ENCODE measurements at places on chromosomes 11 and 22.

DNA sequence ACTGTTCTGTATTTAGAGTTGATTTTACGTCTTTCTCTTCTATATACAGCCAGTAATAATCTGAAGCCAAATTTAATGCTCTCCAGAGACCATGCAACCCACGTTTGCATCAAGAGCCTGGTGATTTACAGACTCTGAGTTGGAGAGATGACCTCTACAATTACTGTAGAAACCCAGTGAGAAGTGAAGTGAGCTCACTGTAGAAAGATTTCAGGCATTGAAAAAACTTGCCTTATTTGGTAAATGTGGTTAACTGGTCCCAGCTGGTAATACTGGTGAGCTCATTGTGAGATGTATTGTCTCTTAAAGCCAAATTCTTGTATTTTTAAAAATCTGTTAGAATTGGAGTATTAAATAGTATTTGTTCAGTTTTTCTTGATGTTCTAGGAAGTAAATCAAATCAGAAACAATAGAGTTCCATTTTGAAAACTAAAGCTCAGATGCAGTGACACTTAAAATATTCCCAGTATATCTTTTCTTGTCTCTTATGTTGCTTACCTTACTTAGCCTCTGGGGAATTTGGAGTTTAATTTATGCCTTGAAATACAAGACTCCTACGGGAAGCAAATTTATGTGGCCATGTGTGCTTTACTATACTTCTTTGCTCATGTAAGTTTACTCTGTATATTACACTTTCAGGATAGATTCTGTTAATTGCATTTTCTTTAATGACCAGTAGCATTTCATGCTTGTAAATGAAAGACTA is 189.9 kb downstream of the ARHGAP42 start:
- DNase-seq = no peak

DNA sequence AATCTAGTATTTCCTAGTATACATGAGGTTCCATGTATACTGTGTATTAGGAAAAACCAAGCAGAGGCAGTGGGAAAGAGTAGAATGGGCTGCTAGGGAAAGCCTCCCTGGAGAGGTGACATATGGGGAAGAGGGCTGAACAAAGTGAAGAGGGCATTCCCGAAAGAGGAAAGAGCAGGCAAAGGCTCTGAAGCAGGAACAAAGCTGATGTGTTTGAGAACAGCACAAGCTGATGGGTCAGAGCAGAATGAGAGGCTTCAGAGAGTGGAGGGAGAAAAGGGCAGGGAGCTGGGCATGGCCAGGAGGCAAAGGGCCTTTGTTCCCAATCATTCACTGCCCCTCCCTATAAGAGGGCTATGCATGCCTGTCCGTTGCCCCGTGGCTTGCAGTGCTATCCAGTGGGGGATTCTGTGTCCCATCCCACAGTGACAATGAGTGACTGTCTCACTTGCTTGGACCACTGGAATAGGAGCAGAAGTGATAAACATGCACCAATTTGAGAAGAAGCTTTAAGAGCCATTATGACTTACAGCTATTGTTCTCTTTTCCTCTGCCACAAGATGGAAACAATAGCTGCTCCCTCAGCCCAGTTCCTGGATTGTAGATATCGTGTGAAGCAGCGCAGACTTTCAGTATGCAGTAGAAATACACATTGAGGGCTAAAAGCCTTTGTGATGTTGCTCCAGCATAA is 39.6 kb downstream of the GALNT18 start:
- no peak for DNase-seq

GRCh38 chr11:1300569-1301187 is 8.8 kb downstream of the TOLLIP start:
- no peak for DNase-seq

DNA sequence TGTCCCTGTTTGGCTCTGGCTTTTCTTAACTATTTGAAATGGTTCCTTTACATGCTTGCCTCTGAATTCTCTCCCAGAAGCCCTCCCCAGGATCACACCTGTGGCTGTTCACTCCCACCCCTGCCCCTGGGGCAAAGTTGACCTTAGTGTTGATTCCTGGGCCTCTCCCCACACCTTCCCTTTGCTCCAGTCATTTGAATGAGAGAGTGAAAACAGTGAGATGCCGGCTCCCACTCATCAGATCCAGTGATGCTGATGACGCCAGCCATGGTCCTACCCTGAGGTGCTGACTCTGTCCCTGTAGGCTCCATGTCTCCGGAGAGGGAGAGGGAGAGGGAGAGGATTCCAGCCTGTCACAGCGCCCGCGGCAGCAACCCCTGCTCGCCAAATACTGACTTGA is 40.7 kb downstream of the LRP5 start:
- DNase-seq = no peak

DNA sequence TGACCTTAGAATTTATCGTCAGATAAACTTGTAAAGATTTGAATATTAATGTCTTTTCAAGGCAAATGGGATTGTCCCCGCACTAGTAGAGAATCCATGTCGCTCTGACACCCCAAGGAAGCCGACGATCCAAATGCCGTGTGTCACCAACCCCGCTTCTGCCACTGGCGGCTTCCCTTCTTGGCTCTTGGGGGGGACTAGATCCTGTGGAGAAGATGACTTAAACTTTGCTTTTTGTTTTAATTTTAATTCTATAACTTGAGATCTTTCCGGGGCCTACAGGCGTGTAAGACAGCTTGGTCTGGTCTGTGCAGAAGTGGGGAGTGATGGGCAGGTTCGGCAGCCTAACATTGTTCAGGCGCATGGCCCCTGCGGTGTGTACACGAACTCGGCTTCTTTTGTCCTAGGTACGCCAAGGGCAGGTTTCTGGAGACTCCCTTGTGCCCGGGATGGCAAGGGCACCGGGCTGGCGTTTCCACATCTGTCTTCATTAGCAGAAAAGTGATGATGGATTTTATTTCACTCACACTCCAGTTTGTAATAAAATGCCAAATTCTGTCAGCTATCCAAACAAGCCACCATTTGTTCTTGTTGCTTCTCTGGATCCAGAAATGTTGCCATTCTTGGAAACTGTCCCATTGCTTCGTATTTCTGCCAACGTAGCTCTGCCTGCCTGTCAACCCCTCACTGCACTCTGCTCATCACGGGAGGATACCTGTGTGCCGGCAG is 6.7 kb downstream of the YDJC start:
- DNase-seq = no peak
